ENCODE measurements at places on chromosomes 7 and 10. TPM values are rescaled to one million over a fixed set of nuclear protein-coding genes. Genes with fewer than 3 reads are reported as not detected.

Gene TDRD1
- 0.78 TPM for total RNA-seq

Gene PVRIG
- 2.1 TPM for total RNA-seq

Gene ASZ1
- total RNA-seq = not detected

Gene GNAT3
- not detected for total RNA-seq

Gene ATG9B
- total RNA-seq = not detected

Gene CAMK2G
- total RNA-seq = 70.6 TPM

Gene PNLIPRP2
- 1.2 TPM for total RNA-seq

Gene CDK1
- total RNA-seq = 3.1 TPM

Gene CCDC7
- total RNA-seq = 47.2 TPM

Gene ARHGEF35
- total RNA-seq = 4.6 TPM

Gene TMEM213
- total RNA-seq = not detected

Gene PNLIPRP3
- total RNA-seq = not detected

Gene CALHM1
- total RNA-seq = not detected

Gene HABP2
- total RNA-seq = not detected

Gene CYP2C19
- total RNA-seq = not detected

DNA sequence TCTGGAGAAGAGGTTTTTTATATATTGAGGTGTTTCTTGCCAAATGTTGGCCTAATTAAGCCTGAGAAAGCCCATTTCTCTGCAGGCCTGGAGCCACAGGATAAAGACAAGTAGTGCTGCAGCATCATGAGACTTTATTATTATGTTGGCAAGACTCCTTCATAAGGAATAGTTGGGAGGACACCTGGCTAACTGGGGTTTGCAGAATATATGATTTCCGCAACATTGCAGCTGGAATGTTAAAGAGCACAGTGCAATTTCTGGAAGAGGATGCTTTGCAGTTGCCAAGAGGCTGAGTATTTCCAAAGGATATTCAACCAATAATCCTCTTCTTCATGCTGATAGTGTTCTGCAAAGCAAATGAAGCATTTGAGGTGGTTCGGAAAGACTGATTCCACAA is 1512.8 kb upstream of the LRRTM3 start:
- H3K36me3 ChIP-seq = no peaks in the 10 kb centered on the region
- no peaks in the 10 kb centered on the region for H3K4me1 ChIP-seq
- no peak overlapping the region for H3K4me3 ChIP-seq
- DNase-seq = no peak
- H3K27me3 ChIP-seq = no peaks in the 10 kb centered on the region
- H3K27ac ChIP-seq = no peak overlapping the region

GRCh38 chr10:75776738-75777504 is 345.5 kb downstream of the LRMDA start:
- no peaks in the 10 kb centered on the region for H3K27me3 ChIP-seq
- no peak overlapping the region for H3K4me3 ChIP-seq
- H3K36me3 ChIP-seq = no peaks in the 10 kb centered on the region
- DNase-seq = no peak
- H3K4me1 ChIP-seq = peaks cover 5% of the 10 kb centered on the region

GRCh38 chr10:58266826-58267712 is 625 bp downstream of the IPMK start:
- H3K36me3 ChIP-seq = no peaks in the 10 kb centered on the region
- peak overlapping the region; percentile 71 for H3K4me3 ChIP-seq
- H3K27me3 ChIP-seq = no peaks in the 10 kb centered on the region
- DNase-seq = peak; percentile 82

DNA sequence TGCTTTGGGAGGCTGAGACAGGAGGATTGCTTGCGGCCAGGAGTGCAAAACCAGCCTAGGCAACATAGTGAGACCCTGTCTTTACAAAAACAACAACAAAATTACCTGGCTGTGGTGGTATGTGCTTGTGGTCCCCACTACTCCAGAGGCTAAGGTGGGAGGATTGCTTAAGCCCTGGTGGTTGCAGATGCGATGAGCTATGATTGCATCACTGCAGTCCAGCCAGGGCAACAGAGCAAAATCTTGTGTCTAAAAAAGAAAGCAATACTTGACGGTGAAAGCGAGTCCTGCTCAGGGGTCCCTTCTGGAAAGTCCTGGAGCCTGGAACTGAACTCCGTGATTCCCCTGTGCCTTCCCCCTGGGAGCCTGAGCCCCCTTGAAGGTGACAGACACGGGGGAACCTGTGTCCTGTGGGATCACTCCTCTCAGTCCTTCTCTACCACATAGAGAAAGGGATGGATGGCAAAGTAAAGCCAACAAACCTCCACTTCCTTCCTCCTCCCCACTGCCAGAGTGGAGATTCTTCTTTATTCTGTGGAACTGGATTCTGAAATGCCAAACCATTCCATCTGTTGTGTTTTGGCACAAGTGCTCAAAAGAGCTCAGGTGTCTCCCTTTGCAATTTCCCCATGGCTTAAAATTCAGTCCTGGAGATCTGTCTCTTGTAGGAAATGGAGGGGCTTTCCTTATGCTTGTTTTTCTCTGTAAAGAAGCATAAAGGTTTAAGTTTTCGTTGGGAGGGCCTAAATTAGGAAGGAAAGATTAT is 50.6 kb downstream of the KIAA1217 start:
- no peaks in the 10 kb centered on the region for H3K36me3 ChIP-seq
- no peak overlapping the region for H3K4me3 ChIP-seq
- no peaks in the 10 kb centered on the region for H3K27me3 ChIP-seq
- H3K4me1 ChIP-seq = no peaks in the 10 kb centered on the region
- no peak for DNase-seq
- H3K27ac ChIP-seq = no peak overlapping the region

DNA sequence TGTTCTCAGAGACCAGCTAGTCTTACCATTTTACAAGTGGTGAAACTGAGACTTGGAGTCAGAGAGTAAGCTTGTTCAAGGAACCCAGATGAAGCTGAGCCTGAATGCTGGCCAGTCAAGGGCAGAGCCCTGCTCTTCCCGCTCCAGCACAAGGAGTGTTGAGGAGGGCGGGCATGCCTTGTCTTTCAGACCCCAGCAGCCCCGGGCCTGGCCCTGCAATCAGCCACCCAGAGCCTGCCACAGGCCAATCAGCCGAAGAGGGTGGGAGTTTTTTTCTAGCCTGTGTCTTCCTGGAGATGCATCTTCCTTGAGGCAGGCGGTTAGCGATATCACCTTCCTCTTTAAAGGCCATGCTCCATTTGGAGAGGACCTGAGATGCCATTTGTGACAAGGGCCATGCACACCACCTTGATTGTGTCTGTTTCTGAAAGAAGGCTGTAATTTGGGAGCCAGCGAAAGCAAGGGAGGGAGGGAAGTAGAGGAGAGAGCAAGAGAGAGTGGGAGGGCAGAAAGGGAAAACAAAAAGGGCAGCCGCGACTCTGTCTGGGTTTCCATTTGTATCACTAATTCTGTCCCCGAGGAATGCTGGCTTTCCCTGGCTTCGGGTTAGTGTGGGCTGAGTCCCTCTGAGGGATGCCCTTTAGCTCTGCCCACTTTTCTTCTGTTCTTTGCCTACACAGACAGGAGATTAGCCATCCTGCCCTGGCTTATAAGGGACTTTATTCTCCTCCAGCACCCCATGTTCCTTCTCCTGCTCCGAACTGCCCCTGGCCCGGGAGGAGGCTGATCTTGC is 8.0 kb downstream of the CDH23 start:
- H3K4me1 ChIP-seq = no peaks in the 10 kb centered on the region
- no peak overlapping the region for H3K27ac ChIP-seq
- no peaks in the 10 kb centered on the region for H3K36me3 ChIP-seq
- H3K4me3 ChIP-seq = no peak overlapping the region

DNA sequence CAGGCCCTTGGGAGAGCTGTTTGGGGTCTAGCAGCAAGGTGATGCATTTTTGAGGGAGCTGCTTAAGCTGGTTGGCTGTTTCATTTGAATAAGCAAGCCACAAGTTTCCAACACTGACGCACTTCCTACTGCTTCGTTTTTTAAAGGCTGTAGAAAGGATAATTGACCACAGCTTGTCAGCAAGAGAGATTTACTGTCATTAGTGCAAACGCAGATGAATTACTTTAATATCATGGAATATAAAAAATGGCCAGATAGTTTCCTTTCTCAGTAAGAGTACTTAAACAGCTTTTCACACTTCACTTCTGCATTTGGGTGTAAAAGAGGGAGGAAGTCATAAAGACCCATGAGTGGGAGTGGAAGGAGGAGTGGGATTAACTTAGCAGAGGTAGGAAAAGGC is 61.5 kb downstream of the FZD1 start:
- H3K36me3 ChIP-seq = no peaks in the 10 kb centered on the region
- no peak overlapping the region for H3K4me3 ChIP-seq
- no peak for DNase-seq
- peaks cover 3% of the 10 kb centered on the region for H3K4me1 ChIP-seq
- H3K27me3 ChIP-seq = no peaks in the 10 kb centered on the region

GRCh38 chr10:67015225-67015624 is 89.4 kb downstream of the LRRTM3 start:
- no peaks in the 10 kb centered on the region for H3K27me3 ChIP-seq
- no peak overlapping the region for H3K27ac ChIP-seq
- no peak for DNase-seq

GRCh38 chr10:35364808-35365207 is 28.5 kb downstream of the CCNY start:
- H3K27ac ChIP-seq = no peak overlapping the region
- H3K4me1 ChIP-seq = peaks cover 5% of the 10 kb centered on the region
- no peaks in the 10 kb centered on the region for H3K27me3 ChIP-seq
- no peak for DNase-seq
- H3K36me3 ChIP-seq = no peaks in the 10 kb centered on the region

GRCh38 chr10:125193306-125193877 is 33.0 kb upstream of the CTBP2 start:
- no peak overlapping the region for H3K27ac ChIP-seq
- no peaks in the 10 kb centered on the region for H3K27me3 ChIP-seq
- no peaks in the 10 kb centered on the region for H3K36me3 ChIP-seq
- no peak overlapping the region for H3K4me3 ChIP-seq
- no peak for DNase-seq

DNA sequence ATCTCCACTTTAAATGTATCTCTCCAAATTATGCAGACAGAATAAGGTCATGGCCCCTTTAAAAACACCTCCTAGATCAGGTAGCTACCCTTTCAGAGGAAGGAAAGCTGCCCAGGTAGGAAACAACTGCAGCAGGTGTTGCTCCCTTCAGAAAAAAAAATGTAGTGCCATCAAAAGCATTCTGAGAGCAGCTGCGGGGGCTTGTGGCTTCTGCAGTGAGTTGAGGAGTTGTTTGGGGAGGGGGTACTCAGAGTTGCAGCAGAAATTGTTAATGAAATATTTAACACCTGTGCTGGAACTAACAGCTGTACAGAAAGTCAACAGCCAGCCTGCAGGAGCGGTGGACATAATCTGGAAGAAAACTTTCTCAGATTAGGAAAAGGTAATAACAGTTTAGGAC is 24.0 kb downstream of the CDHR3 start:
- H3K4me1 ChIP-seq = no peaks in the 10 kb centered on the region

DNA sequence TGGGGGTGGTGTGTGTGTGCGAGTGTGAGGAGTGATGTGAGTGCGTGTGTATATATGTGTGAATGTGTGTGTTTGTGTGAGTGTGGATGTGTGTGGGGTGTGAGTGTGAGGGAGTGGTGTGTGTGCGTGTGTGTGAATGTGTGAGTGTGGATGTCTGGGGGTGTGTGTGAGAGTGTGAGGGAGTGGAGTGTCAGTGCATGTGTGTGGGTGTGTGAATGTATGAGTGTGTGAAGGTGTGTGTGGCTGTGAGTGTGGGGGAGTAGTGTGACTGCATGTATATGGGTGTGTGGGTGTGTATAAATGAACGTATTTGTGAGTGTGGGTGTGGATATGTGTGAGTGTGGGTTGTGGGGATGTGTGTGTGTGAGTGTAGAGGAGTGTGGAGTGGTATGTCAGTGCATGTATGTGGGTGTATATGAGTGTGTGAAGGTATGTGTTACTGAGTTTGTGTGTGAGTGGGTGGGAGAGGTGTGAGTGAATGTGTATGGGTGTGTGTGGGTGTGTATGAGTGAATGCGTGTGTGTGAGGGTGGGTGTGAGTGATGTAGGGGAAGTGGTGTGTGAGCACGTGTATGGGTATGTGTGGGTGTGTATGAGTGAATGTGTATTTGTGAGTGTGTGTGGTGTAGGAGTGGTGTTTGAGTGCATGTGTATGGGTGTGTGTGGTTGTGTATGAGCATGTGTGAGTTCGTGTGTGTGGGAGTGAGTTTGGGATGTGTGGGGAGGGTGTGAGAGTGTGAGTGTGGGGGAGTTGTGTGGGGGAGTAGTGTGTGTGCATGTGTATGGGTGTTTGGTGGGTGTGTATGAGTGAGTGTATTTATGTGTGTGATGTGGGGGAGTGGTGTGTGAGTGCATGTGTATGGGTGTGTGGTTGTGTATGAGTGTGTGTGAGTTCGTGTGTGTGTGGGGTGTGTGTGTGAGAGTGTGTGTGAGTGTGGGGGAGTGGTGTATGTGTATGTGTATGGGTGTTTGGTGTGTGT is 28.5 kb upstream of the NUB1 start:
- H3K4me1 ChIP-seq = no peaks in the 10 kb centered on the region
- H3K27ac ChIP-seq = no peak overlapping the region
- no peak for DNase-seq

DNA sequence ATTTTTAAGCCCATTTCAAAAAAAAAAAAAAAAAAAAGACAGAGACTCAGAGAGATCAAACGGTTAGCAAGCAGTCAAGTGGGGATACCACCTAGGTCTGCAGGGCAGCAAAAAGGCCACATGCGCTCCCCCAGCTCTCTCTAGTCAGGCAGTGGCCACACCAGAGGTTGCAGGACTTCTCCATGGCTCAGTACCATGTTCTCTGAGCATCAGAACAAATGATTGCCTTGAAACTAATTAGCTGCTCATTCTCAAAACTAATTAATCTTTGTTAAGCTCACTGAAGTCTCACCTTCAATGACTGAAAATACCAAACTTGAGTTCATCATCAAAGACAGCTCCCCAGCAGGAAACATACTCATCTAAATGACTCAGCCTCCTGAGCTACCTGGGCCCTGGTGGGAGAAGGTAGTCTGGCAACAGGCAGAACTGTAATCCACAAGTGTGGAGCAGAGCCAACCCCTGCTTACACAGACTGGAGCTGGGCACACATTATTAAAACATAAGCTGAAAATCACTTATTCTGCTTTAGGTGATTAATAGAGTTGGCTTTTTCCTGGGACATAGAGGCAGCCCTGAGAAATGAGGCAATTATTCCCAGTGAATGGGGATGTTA is 319.6 kb downstream of the GRID1 start:
- H3K4me3 ChIP-seq = no peak overlapping the region
- no peak for DNase-seq

DNA sequence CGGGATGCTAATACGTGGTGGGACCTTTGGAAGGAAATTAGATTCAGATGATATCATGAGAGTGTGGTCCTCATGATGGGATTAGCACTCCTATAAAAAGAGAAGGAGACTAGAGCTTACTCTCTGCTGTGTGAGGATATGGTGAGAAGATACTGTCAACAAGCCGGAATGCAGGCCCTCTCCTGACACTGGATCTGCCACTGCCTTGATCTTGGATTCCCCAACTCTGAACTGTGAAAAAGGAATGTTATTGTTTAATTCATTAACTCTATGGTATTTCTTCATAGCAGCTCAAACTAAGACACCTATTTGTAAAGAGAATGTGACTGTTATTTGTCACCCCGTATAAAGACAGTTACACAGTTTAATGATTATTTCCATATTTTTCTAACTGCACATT is 1227.5 kb upstream of the C7orf33 start:
- no peak for DNase-seq
- H3K27ac ChIP-seq = no peak overlapping the region
- H3K4me3 ChIP-seq = no peak overlapping the region
- no peaks in the 10 kb centered on the region for H3K27me3 ChIP-seq
- H3K36me3 ChIP-seq = no peaks in the 10 kb centered on the region

GRCh38 chr7:124716894-124717293 is 48.7 kb downstream of the GPR37 start:
- H3K27ac ChIP-seq = no peak overlapping the region
- no peaks in the 10 kb centered on the region for H3K36me3 ChIP-seq
- no peaks in the 10 kb centered on the region for H3K4me1 ChIP-seq
- DNase-seq = no peak
- no peak overlapping the region for H3K4me3 ChIP-seq

GRCh38 chr7:112939574-112940313 is 146.9 kb downstream of the GPR85 start:
- peak; percentile 100 for DNase-seq
- peaks cover 3% of the 10 kb centered on the region for H3K4me1 ChIP-seq
- H3K27me3 ChIP-seq = no peaks in the 10 kb centered on the region

Measured in aorta (tissue), 5 donors.